Prostate gland (tissue), 2 donors: ENCODE measurements at places on chromosomes 13 and 19. TPM values are rescaled to one million over a fixed set of nuclear protein-coding genes. Genes with fewer than 3 reads are reported as not detected.

- DNase-seq, result no peak
These were observed 3.4 kb upstream of the LAMP1 start for GRCh38 chr13:113293686-113294085.

GRCh38 chr19:53531457-53531856 is 6.5 kb upstream of the ZNF331 start:
- DNase-seq, result no peak

DNA sequence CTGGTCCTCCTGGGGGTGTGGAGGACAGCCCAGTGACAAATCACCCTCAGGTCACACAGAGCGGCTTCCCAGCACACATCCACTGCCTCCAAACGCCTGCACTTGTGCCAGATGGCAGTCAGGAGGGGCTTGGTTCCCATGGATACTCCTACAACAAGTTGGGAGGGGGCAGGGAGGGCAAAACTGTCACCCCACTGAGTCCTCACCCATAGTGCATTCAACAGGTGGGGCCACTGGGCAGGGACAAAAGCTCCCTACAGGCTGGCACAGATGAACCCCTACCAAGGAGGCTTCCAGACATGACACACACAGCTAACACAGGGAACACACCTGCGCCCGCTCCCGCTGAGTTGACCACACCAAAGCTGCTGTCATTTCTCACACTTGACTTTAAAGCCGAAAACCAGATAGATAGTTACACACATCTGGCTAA is 120.5 kb downstream of the STK24 start:
- DNase-seq, result no peak

ZNF765 gene
- 23.0 TPM for total RNA-seq

- DNase-seq, result no peak
These were observed 391 bp downstream of the KLF1 start for GRCh38 chr19:12886651-12886968.
